IPS DF 6.9 (cell line): ENCODE measurements at places on chromosomes 2 and 18.

GRCh38 chr18:38747153-38747552, 1181.6 kb upstream of the CELF4 start:
- DNase-seq, result no peak
- H3K4me3 ChIP-seq, result no peak overlapping the region

DNA sequence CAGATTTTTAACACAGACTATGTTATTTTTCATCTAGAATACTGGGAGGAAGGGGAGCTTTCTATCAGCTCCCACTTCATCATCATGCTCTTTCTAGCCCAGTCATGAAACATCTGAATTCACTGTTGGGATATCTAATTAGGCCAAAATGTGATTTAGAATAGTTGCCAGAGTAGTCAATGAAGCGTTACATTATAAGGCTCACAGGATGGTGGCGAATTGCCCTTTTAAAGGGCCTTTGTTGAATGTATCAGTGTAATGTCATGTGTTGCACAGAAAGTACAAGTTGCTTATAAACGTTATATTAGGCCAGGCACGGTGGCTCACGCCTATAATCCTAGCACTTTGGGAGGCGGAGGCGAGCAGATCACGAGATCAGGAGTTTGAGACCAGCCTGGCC, 45.6 kb downstream of the PDE1A start:
- H3K4me3 ChIP-seq, result no peak overlapping the region
- no peaks in the 10 kb centered on the region for H3K36me3 ChIP-seq
- no peaks in the 10 kb centered on the region for H3K27me3 ChIP-seq
- no peaks in the 10 kb centered on the region for H3K4me1 ChIP-seq
- no peak for DNase-seq

- H3K4me3 ChIP-seq, result no peak overlapping the region
- H3K27ac ChIP-seq, result no peak overlapping the region
- H3K4me1 ChIP-seq, result no peaks in the 10 kb centered on the region
- H3K27me3 ChIP-seq, result no peaks in the 10 kb centered on the region
These were observed 219.9 kb downstream of the PIK3C3 start for GRCh38 chr18:42174909-42175308.

GRCh38 chr2:53475321-53475720, 292.3 kb upstream of the CHAC2 start:
- H3K27ac ChIP-seq, result no peak overlapping the region
- no peaks in the 10 kb centered on the region for H3K27me3 ChIP-seq
- no peak overlapping the region for H3K4me3 ChIP-seq
- no peak for DNase-seq
- no peaks in the 10 kb centered on the region for H3K36me3 ChIP-seq

GRCh38 chr2:120943403-120944034, 207.9 kb downstream of the GLI2 start:
- no peak overlapping the region for H3K4me3 ChIP-seq
- no peaks in the 10 kb centered on the region for H3K27me3 ChIP-seq
- H3K4me1 ChIP-seq, result no peaks in the 10 kb centered on the region
- DNase-seq, result no peak

- H3K27me3 ChIP-seq, result no peaks in the 10 kb centered on the region
- DNase-seq, result no peak
- no peak overlapping the region for H3K4me3 ChIP-seq
- H3K27ac ChIP-seq, result no peak overlapping the region
- peaks cover 2% of the 10 kb centered on the region for H3K4me1 ChIP-seq
These were observed 19.6 kb upstream of the GREB1 start for GRCh38 chr2:11514081-11514730.

- no peak overlapping the region for H3K27ac ChIP-seq
- no peaks in the 10 kb centered on the region for H3K27me3 ChIP-seq
- DNase-seq, result no peak
- no peaks in the 10 kb centered on the region for H3K36me3 ChIP-seq
- no peak overlapping the region for H3K4me3 ChIP-seq
These were observed 21.3 kb upstream of the CHST9 start for GRCh38 chr18:27206411-27206810.

DNA sequence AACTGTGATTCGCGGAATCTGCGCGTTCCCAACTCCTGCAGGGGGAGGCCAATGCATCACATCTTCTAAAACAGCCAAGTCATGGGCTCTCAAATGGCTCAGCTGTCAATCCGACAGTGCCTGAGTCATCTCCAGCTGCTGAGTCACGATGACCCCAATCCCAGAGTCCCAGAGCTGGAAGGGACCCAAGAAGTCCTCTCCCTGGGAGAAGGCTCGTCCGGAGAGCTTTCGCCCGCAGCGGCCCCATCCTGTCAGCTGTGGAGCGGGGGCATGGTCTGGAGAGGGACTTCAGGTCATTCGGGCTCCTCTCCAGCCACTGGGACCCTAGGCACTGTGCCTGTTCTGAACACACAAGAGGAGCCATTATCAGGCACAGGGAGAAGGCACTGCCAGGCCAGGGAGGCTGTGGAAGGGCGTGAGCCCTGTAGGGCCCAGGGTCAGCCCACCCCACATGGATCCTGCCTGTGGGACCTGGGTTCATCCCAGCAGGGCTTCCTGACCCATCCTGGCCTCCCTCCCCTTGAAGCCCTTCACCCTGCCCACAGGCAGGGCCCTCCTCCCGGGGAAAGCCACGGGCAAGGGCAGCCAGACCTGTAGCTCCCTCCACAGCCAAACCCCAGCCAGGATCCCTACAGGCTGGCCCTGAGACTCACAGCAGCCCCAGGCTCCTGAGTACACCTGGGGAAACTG, 47.6 kb upstream of the GPC1 start:
- H3K27ac ChIP-seq, result no peak overlapping the region
- no peak for DNase-seq
- no peak overlapping the region for H3K4me3 ChIP-seq
- H3K36me3 ChIP-seq, result no peaks in the 10 kb centered on the region
- H3K27me3 ChIP-seq, result no peaks in the 10 kb centered on the region
- peaks cover 1% of the 10 kb centered on the region; the same call in 1 of the 2 replicates for H3K4me1 ChIP-seq

GRCh38 chr2:65016789-65017188, 27.6 kb downstream of the SLC1A4 start:
- DNase-seq, result no peak
- H3K4me1 ChIP-seq, result no peaks in the 10 kb centered on the region
- H3K4me3 ChIP-seq, result no peak overlapping the region
- no peak overlapping the region for H3K27ac ChIP-seq

GRCh38 chr2:140747665-140748064, 1383.2 kb downstream of the LRP1B start:
- H3K27me3 ChIP-seq, result no peaks in the 10 kb centered on the region
- H3K4me1 ChIP-seq, result no peaks in the 10 kb centered on the region
- no peaks in the 10 kb centered on the region for H3K36me3 ChIP-seq
- no peak overlapping the region for H3K4me3 ChIP-seq
- DNase-seq, result no peak
- no peak overlapping the region for H3K27ac ChIP-seq

- no peaks in the 10 kb centered on the region for H3K27me3 ChIP-seq
- no peak overlapping the region for H3K27ac ChIP-seq
- H3K4me1 ChIP-seq, result no peaks in the 10 kb centered on the region
These were observed 1896.8 kb upstream of the CELF4 start for GRCh38 chr18:39462436-39462835.

DNA sequence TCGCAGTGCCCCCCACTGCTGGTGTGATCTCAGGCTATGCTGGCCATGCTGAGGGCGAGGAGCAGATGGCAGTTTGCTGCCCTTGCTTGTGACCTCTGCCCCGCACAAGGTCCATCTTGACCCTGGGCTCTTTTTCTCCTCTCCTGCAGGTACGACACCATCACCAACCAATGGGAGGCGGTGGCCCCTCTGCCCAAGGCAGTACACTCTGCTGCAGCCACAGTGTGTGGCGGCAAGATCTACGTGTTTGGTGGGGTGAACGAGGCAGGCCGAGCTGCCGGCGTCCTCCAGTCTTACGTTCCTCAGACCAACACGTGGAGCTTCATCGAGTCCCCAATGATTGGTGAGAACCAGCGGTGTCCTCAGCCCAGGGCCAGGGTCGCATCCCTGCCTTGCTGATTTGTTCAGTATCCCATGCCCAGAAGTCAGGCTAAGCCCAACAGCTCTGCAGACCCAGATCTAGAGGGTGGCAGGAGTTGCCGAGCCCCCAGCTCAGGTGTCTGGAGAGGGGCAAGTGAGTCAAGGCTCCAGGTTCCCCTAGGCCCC, 223.8 kb downstream of the ATAD2B start:
- H3K4me3 ChIP-seq, result no peak overlapping the region
- no peaks in the 10 kb centered on the region for H3K27me3 ChIP-seq
- H3K4me1 ChIP-seq, result no peaks in the 10 kb centered on the region
- H3K27ac ChIP-seq, result no peak overlapping the region

DNA sequence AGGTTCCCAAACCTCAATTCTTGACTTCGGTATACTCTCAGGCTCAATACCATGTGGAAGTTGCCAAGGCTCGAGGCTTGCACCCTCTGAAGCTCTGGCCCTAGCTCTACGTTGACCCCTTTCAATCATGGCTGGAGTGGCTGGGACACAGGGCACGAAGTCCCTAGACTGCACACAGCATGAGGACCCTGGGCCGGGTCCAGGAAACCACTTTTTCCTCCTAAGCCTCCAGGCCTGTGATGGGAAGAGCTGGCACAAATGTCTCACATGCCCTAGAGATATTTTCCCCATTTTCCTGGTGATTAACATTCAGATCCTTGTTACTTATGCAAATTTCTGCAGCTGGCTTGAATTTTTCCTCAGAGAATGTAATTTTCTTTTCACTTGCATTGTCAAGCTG, 45.1 kb upstream of the CALCRL start:
- no peaks in the 10 kb centered on the region for H3K36me3 ChIP-seq
- no peak overlapping the region for H3K27ac ChIP-seq
- no peaks in the 10 kb centered on the region for H3K4me1 ChIP-seq

DNA sequence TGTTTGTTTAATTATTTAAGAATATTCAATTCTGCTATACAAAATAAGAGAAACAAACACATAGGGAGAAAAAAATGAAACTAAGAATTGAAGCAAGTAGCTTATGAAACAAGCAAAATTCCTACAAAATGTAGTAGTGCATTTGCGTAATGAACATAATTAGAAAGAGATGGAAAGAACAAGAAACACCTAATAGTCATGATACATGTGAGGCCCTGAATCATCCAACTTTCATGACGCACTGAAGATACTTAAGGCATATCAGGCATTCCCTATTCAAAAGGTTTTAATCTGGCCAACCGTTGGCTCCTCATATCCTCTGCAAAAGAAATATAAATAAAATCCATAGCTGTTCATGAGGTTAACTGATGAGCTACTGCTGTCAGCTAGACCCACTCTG, 14.5 kb upstream of the NAB1 start:
- H3K27me3 ChIP-seq, result no peaks in the 10 kb centered on the region
- DNase-seq, result no peak
- no peak overlapping the region for H3K4me3 ChIP-seq

DNA sequence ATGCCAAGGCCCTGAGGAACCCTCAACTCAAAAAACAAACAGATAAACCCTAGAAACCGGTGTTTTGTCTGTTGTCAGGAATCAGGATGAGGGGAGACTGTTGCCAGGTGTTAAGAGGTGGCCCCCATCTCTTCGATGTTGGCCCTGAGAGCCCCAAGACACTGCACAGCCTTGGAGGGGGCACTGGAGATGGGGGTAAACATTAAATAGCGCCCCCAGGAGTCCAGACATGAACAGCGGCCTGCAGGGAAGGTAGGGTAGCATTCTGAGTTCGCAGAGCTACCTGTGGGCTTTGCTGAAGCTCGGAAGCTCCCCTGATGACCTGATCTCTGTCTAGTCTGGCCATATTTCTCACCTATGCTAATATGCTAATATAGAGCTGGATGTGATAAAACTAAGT, 97.6 kb upstream of the SMAD2 start:
- no peaks in the 10 kb centered on the region for H3K36me3 ChIP-seq
- no peak overlapping the region for H3K27ac ChIP-seq
- H3K27me3 ChIP-seq, result no peaks in the 10 kb centered on the region
- no peak overlapping the region for H3K4me3 ChIP-seq

DNA sequence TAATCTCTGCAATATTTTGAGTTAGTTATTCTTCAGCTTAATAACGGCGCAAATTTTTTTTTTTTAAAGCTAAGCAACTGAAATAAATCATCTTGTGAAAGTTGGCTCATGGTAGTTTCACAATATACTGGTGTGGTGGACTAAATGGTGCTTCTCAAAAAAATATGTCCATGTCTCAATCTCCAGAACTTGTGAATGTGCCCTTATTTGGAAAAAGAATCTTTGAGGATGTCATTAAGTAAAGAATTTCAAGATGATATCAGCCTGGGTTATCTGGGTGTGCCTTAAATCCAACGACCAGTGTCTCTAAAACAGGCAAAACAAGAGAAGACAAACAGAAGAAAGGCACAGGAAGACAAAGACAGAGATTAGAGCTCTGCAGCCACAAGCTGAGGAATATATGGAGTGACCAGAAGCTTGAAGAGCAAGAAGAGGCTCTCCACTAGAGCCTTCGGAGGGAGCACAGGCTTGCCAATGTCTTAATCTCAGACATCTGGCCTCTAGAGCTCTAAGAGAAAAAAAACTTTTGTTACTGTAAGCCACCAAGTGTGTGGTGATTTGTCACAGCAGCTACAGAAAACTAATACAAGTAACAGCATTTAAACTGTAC, 71.4 kb downstream of the HNMT start:
- no peak overlapping the region for H3K4me3 ChIP-seq
- no peaks in the 10 kb centered on the region for H3K4me1 ChIP-seq
- H3K36me3 ChIP-seq, result no peaks in the 10 kb centered on the region
- no peaks in the 10 kb centered on the region for H3K27me3 ChIP-seq

- no peak for DNase-seq
- H3K36me3 ChIP-seq, result no peaks in the 10 kb centered on the region
- H3K4me1 ChIP-seq, result no peaks in the 10 kb centered on the region
- no peak overlapping the region for H3K4me3 ChIP-seq
- H3K27me3 ChIP-seq, result no peaks in the 10 kb centered on the region
These were observed 52.0 kb downstream of the MRPL33 start for GRCh38 chr2:27823569-27823968.

DNA sequence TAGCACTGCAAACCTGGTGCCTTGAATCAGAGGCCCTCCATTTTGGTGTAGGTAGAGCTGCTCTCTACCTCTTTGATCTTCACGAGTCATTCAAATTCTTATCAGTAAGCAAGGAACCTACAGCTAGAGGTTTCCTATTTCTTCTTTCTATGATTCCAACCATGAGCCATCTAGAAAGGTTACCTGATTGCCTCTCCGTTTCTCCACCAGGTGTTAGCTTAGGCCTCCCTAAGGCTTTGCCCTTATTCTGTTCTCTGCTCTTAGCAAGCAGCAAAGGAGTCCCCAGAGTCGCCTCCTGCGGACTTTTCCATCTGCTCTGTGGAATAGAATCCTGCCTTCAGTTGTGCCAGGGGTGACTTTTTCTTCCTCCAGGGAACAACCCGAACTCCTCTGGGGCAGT, 173.6 kb downstream of the GRB14 start:
- H3K27me3 ChIP-seq, result no peaks in the 10 kb centered on the region
- H3K27ac ChIP-seq, result no peak overlapping the region
- H3K36me3 ChIP-seq, result no peaks in the 10 kb centered on the region
- no peaks in the 10 kb centered on the region for H3K4me1 ChIP-seq
- H3K4me3 ChIP-seq, result no peak overlapping the region

GRCh38 chr2:172293952-172294351, 133.4 kb upstream of the ITGA6 start:
- no peaks in the 10 kb centered on the region for H3K36me3 ChIP-seq
- H3K27ac ChIP-seq, result no peak overlapping the region

- DNase-seq, result no peak
- no peak overlapping the region for H3K27ac ChIP-seq
- H3K4me1 ChIP-seq, result no peaks in the 10 kb centered on the region
- no peaks in the 10 kb centered on the region for H3K36me3 ChIP-seq
- H3K27me3 ChIP-seq, result no peaks in the 10 kb centered on the region
- no peak overlapping the region for H3K4me3 ChIP-seq
These were observed 253.2 kb downstream of the NEDD4L start for GRCh38 chr18:58297198-58297597.
